ENCODE measurements at places on chromosomes 4 and X. TPM values are rescaled to one million over a fixed set of nuclear protein-coding genes. Genes with fewer than 3 reads are reported as not detected.

Gene PRSS12
- 1.7 TPM for polyA plus RNA-seq

Gene MAOB
- polyA plus RNA-seq: 60.3 TPM

Gene MAGEA4
- polyA plus RNA-seq: not detected

Gene GYPE
- polyA plus RNA-seq: 1.0 TPM

Gene RAB33A
- polyA plus RNA-seq: 2.4 TPM

Gene C1QTNF7
- polyA plus RNA-seq: 37.6 TPM

Gene GPC4
- 18.3 TPM for polyA plus RNA-seq

Gene TLR2
- polyA plus RNA-seq: 10.4 TPM

Gene TMPRSS11E
- 2.2 TPM for polyA plus RNA-seq

Gene BST1
- 21.0 TPM for polyA plus RNA-seq

Gene COL4A6
- polyA plus RNA-seq: 65.8 TPM

Gene RTL9
- 0.10 TPM for polyA plus RNA-seq

Gene GPR143
- 0.94 TPM for polyA plus RNA-seq

Gene BTK
- 3.9 TPM for polyA plus RNA-seq

Gene TCEAL6
- polyA plus RNA-seq: 0.44 TPM

Gene SYP
- polyA plus RNA-seq: 8.3 TPM

All from urinary bladder (tissue), 4 donors.